HFF-Myc (cell line): ENCODE measurements at places on chromosomes 4 and X.

DNA sequence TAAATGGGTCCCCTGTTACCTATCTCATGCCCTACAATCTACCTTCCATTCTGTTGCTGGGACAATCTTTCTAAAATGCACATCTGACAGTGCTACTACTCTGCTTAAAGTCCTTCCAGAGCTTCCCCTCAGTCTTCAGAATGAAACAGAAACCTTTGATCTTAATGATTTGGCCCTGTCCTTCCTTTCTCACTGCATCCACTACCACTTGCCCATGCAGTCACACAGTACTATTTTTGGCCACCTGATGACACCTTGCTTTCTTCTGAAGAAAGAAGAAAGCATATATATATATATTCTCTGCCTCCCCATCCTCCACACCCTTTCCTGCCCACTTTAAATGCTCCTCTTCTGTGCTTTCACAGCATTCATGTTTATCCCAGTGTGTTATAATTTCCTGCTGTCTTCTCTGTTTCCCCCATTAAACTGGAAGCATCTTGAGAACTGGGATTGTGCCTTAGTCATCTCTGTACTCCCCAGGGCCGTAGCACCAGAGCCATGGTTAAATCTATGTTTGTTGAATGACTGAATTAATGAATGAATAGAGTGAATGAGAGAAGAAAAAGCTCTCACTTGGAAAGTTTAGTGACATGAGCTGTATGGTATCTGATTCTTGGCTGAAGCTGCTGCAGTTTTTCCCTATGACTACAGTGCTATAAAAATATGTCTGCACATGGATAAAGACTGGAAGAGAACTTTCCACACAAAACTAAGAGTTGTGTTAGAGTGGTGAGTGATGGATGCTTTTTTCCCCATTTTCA lies 56.2 kb downstream of the RTL9 start:
- DNase-seq: no peak

GRCh38 chr4:38163216-38164006 lies 203.2 kb downstream of the PTTG2 start:
- no peak for DNase-seq

DNA sequence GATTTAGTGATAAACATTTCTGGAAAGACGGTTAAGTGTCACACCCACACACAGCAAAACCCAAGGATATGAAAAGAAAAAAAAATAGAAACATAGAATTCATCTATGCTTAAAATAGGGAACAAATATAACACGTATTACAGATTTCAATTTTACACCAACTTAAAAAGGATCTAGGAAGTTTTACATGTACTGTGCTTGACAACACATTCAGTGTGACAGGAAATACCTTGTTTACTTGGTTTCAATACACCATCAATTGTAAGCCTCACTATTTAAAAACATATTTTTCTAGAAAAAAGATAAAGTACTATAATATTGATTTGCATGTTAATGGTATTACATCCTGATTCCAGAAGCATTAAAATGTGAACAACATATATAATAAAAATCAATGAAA lies 77.0 kb upstream of the SPRY1 start:
- DNase-seq: no peak

- no peak for DNase-seq
Measured at GRCh38 chrX:12802741-12803140, 11.5 kb downstream of the PRPS2 start.

GRCh38 chr4:55277011-55277410 lies 69.0 kb upstream of the SRD5A3 start:
- no peak for DNase-seq

DNA sequence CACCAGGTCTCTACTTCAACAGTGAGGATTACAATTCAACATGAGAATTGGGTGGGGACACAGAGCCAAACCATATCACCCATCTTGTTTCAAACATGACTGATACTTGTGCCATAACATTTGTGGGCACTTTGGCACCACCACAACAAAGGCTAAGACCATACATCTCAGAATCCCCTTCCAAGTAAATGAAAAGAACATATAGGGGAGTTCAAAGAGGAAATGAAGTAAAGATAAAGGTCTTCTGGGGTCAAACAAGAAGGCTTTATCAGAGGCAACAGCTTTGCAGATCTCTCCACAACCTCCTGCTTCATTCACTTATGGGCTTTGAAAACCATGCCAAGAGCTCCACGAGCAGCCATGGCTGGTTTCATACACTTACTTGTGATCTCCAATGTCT lies 122.7 kb downstream of the ANKRD50 start:
- DNase-seq: no peak

DNA sequence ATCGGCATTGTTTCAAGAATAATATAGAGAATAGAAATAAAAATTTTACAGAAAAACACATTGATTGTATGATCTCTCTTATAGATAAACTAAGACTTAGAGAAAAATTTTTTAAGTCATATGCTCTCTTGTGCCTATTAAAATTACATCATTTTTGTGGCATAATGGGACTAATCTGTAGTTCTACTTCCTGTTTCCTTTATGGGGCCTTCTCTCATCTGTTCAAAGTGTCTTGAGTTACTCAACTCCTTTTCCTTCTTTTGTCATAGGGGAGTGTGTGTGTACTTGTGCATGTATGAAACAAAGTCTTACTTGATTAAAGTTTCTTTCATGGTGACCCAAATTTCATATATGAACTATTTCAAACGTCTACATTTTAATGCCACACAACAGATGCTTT lies 1448.9 kb upstream of the TENM3 start:
- no peak for DNase-seq

DNA sequence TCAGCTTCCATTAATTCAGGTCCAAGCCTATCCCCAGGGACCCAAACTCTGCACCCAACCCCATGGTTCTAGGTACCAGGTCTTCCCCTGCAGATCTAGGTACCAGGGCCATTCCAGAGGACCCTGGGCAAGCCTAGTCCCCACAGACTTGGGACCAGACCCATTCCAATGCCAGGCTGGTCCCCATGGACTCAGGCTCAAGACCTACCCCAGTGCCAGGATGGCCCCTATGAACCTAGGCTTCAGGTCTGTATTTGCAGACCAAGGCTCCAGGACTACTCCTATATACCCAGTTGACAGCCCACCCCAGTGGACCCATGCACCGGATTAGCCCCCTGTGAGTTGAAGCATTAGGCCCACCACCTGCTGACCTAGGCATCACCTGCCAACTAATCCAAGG lies 8.9 kb downstream of the MTHFD2L start:
- DNase-seq: no peak

- no peak for DNase-seq
Measured at GRCh38 chrX:50054147-50054546, 131.8 kb downstream of the CLCN5 start.

GRCh38 chrX:149982310-149982709 lies 44.0 kb upstream of the EOLA2 start:
- DNase-seq: no peak

DNA sequence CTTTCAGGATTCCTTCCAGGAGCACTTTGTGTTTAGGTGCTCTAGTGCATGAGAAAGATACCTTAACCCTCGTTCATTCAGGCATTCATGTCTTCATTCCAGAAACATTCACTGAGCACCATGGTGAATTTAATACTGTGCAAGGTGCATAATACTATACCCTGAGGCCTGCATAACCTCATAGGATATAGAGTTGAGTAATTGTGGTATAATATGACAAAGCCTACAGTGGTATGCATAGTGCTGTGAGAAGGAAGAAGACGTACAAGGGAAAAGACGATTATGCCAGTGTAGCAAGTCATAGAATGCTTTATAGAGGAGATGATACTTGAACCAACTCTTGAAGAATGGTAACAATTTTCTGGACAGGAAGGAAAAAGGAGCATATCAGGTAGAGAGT lies 34.3 kb downstream of the MTM1 start:
- no peak for DNase-seq

DNA sequence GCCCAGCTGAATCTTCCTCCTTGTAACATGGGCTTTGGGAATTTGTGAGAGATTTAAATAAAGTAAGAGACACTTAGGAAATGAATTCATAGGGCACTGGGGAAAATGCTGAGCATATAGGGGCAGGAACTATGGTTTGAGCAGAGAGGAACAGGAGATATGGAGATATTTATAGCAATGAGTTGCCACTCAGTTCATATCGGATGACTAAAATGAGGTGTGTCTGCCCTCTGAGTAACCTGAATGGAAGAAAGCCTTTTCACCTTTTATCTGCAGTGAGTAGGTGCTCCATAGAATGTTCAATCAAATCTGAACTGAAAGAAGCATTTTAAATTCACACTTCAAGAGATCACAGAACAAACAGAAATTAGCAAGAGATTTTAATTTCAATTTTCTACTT lies 105.7 kb downstream of the CEP44 start:
- DNase-seq: no peak

- DNase-seq: no peak
Measured at GRCh38 chrX:49710744-49711319, 15.0 kb upstream of the PAGE1 start.

GRCh38 chr4:169418846-169419245 lies 148.1 kb upstream of the SH3RF1 start:
- DNase-seq: no peak

- peak; percentile 68 for DNase-seq
Measured at GRCh38 chr4:173074501-173074946, 94.1 kb upstream of the GALNT7 start.

- no peak for DNase-seq
Measured at GRCh38 chr4:138236037-138236436, 6.1 kb downstream of the SLC7A11 start.

GRCh38 chrX:1416965-1417760 lies 25.2 kb upstream of the SLC25A6 start:
- no peak for DNase-seq

DNA sequence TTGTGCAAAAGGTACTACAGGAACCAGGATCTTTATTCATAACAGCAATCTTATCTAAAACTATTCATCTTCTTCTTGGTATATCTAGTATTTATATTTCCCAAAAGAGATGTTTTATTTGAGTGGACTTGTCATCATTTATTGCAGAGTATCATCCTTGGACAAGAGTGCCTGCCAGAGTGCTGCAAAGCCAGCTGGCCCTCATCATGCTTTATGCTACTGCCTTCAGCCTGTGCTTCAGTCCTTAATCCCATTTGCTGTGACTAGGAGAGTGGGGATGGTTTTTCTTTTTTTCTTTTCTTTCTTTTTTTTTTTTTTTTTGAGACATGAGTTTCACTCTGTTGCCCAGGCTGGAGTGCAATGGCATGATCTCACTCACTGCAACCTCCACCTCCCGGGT lies 33.5 kb upstream of the ELF2 start:
- DNase-seq: no peak

GRCh38 chrX:7334253-7334935 lies 186.4 kb upstream of the PUDP start:
- peak; percentile 41 for DNase-seq

DNA sequence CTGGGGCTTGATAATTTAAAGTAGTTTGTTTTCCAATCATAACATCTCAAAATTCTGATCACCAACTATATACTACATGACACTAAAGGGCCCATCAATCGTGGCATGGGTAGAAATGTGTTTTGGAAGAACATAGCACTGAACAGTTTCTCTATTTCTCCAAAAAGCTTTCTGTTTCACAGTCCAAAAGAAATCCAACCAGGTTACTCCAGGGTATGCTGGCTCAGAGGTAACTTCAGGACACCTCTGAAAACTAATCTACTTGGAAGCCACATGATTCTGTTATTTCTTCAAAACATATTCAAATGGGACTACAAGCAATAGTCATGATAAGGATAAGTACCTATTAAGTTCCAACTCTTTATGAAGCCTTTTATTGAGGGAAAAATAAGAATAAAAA lies 8.3 kb downstream of the PHKA1 start:
- no peak for DNase-seq

- no peak for DNase-seq
Measured at GRCh38 chrX:120560405-120560841, 339 bp downstream of the CUL4B start.

DNA sequence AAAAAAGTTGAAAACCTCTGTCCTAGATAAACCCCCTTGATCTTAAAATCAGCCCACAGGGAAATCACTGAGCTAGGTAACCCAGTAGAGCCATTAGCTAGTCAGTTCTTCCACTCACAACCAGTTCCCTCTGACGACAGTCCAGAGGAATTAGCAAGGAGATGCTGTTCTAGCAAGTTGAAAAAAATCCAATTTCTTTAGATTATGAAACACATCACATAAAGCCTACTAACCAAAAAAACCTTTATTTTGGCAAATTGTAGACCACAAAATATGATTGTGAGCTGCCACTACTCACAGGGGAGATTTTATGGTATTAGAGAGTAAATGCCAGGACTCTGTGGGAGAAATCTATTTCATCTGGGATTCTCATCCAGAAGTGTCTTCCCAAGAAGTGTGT lies 22.6 kb downstream of the ADAMTS3 start:
- no peak for DNase-seq

GRCh38 chr4:46839128-46839527 lies 69.9 kb downstream of the COX7B2 start:
- DNase-seq: no peak

DNA sequence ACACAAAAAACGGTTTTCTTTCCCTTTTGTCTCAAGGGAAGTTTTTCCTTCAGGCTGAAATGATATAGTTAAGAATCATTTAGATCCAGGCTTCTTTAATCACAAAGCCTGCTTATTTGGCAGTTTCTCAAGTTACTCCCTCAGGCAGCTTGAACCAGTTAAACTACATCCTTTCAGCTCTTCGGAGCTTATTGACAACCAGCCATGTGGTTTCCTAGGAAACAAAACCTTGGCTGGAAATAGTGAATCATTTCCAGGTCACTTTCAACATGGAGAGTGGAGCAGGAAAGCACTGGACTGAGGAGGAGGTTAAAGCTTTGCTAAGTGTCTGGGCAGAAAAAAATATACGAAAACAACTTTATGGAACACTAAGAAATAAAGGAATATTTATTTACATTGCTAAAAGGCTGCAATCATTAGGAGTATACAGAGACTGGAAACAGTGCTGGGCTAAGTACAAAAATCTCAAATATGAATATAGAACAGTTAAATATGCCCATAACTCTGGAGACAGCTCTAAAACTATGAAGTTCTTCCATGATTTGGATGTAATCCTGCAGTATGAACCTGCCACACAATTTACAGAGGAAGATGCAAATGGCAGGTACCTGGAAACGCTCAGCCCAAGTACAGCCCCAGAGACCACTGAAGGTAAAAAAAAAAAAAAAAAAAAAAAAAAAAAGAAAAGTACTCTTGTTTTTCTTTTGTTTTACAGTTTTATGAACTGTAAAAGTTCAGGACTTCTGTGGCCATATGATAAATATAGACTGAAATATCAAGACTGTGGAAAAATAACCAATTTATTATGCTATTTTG lies 23.2 kb upstream of the AASDH start:
- peak; percentile 98 for DNase-seq

DNA sequence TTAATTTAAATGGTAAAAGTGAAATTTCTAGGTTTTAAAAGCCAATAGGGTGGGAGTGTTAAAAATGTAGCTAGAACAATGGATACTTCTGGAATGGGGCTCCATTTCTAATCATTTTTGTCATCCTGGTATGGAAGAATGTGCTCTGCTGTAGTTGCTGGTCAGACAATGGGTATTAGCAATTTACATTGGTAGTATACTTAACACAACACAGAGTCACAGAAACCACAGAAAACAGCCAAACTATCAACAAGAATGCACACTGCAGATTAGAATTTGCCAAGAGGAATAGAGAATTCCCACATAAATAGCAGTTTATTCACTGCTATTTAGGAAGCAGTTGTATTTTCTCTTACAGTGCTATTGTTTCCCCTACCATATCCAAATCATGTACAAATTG lies 319.6 kb downstream of the PPP3CA start:
- DNase-seq: no peak
